ENCODE measurements at places on chromosomes 1 and 21. TPM values are rescaled to one million over a fixed set of nuclear protein-coding genes. Genes with fewer than 3 reads are reported as not detected.

NUF2 gene
- total RNA-seq = 4.3 TPM

KCNJ6 gene
- total RNA-seq = 0.73 TPM

FAM3B gene
- total RNA-seq = not detected

FOXD3 gene
- total RNA-seq = 0.76 TPM

SORT1 gene
- total RNA-seq = 48.8 TPM

RGS13 gene
- total RNA-seq = 0.15 TPM

SOX13 gene
- total RNA-seq = 24.6 TPM

PRAMEF8 gene
- 0.20 TPM for total RNA-seq

CACNA1S gene
- total RNA-seq = 0.04 TPM

PTPN7 gene
- 0.55 TPM for total RNA-seq

PTPN14 gene
- 1.4 TPM for total RNA-seq

HRNR gene
- total RNA-seq = 0.49 TPM

LCA5L gene
- 3.4 TPM for total RNA-seq

CHRM3 gene
- total RNA-seq = 11.0 TPM

OR2T10 gene
- not detected for total RNA-seq

CLCA1 gene
- total RNA-seq = not detected

PADI4 gene
- total RNA-seq = not detected

AJAP1 gene
- 5.4 TPM for total RNA-seq

OR2G6 gene
- total RNA-seq = not detected

CALML6 gene
- 0.41 TPM for total RNA-seq

IGSF9 gene
- 0.76 TPM for total RNA-seq

SPRR2E gene
- total RNA-seq = 0.54 TPM

TMPRSS2 gene
- total RNA-seq = not detected

NPPA gene
- total RNA-seq = 0.32 TPM

SLC16A4 gene
- 4.6 TPM for total RNA-seq

BEND5 gene
- 50.8 TPM for total RNA-seq

PPFIA4 gene
- 5.3 TPM for total RNA-seq

FBXO2 gene
- total RNA-seq = 4.4 TPM

SDF4 gene
- total RNA-seq = 80.9 TPM

CYP4A11 gene
- total RNA-seq = 0.21 TPM

TDRD5 gene
- total RNA-seq = not detected

DMBX1 gene
- total RNA-seq = 0.14 TPM

SERPINC1 gene
- total RNA-seq = not detected

SMIM1 gene
- 3.1 TPM for total RNA-seq

ENO1 gene
- 2,226 TPM for total RNA-seq

CLDN19 gene
- not detected for total RNA-seq

TSPAN1 gene
- 1.0 TPM for total RNA-seq

OR2C3 gene
- total RNA-seq = not detected

PEX11B gene
- 19.3 TPM for total RNA-seq

MAP10 gene
- 8.8 TPM for total RNA-seq

FAM72C gene
- 0.82 TPM for total RNA-seq

C1orf94 gene
- 0.17 TPM for total RNA-seq

MROH9 gene
- total RNA-seq = 0.54 TPM

OR2M3 gene
- total RNA-seq = 0.67 TPM

KDF1 gene
- 0.33 TPM for total RNA-seq

TNFSF18 gene
- total RNA-seq = 0.23 TPM

HUNK gene
- total RNA-seq = 11.9 TPM

TRIM33 gene
- total RNA-seq = 63.0 TPM

TAS1R2 gene
- 0.44 TPM for total RNA-seq

SNX7 gene
- total RNA-seq = 23.0 TPM

UCK2 gene
- 21.8 TPM for total RNA-seq
